ENCODE measurements at places on chromosomes 6 and 20.

GRCh38 chr20:62122654-62123449 lies 577 bp downstream of the LSM14B start:
- peak; percentile 45 for DNase-seq

DNA sequence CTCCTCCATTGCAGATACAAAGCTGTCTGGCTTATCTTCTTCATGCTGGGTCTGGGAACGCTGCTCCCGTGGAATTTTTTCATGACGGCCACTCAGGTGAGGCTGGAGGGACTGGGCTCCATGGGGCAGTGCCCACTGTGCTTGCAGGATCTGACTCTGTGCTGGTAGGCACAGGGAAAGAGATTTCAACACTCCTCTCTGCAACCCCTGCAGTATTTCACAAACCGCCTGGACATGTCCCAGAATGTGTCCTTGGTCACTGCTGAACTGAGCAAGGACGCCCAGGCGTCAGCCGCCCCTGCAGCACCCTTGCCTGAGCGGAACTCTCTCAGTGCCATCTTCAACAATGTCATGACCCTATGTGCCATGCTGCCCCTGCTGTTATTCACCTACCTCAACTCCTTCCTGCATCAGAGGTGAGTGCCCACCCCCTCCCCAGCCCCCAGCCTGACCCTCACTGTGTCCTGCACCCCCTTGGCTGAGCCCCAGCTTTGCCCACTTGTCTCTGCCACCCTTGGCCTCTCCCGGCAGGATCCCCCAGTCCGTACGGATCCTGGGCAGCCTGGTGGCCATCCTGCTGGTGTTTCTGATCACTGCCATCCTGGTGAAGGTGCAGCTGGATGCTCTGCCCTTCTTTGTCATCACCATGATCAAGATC lies 6.1 kb downstream of the SLC29A1 start:
- DNase-seq, result no peak

- no peak for DNase-seq
Measured at GRCh38 chr6:94785514-94785913, 791.8 kb upstream of the MANEA start.

DNA sequence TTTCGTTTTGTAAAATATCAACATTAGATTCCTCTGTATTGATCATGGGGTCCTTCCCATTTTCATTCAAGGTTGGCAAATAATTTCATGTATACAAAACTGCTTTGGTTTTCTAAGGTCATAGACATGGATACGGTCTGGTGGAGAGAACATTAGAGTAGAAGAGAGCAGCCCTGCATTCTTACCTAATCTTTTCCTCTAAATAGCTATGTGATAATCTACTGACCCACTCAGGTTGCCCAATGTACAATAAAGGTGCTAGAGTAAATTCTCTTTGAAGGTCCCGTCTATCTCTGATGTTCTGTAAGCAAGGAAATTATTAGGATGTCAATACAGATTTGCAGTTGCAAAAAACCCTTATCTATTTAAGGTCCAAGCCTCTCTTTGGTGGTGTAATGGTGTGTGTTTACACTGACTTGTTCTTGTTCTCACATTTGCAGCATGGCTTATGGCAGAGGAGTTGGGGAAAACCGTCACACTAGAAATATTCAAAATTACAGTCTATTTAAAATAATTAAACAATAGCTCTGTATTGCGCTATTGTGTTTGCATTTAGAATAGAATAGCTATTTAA lies 31.2 kb upstream of the NOX3 start:
- DNase-seq, result no peak
